ENCODE measurements at places on chromosomes 13 and 19. TPM values are rescaled to one million over a fixed set of nuclear protein-coding genes. Genes with fewer than 3 reads are reported as not detected.

- H3K4me3 ChIP-seq = no peak overlapping the region
- H3K36me3 ChIP-seq = no peaks in the 10 kb centered on the region
- DNase-seq = no peak
- no peak overlapping the region for H3K27ac ChIP-seq
- H3K4me1 ChIP-seq = no peaks in the 10 kb centered on the region
- H3K27me3 ChIP-seq = no peaks in the 10 kb centered on the region
These were observed 300.5 kb downstream of the NALCN start for GRCh38 chr13:101115762-101116171.

GRCh38 chr19:35347171-35347929 lies at the start of gene FFAR1:
Gene FFAR1 (plus strand): TSS chr19:35347902. CDS start chr19:35351552, 3,650 bp downstream.
- H3K27ac ChIP-seq = peak within 1 kb of the TSS; percentile 97
- peak; percentile 96 for DNase-seq
- H3K36me3 ChIP-seq = peaks cover 7% of the 10 kb centered on the region

Gene DIAPH3
- 21.9 TPM for polyA plus RNA-seq

Gene TMEM59L
- not detected for polyA plus RNA-seq

DNA sequence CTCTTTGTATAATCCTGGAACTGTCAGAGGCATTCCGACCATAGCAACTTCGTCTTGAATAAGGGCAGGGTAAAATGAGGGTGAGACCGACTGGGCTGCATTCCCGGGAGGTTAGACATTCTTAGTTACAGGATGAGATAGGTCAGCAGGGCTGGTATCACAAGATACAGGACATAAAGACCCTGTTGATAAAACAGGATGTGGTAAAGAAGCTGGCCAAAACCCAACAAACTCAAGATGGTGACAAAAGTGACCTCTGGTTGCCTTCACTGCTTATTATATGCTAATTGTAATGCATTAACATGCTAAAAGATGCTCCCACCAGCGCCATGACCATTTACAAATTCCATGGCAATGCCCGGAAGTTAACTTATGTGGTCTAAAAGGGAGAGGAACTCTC lies 27.7 kb upstream of the MBNL2 start:
- H3K4me3 ChIP-seq = no peak overlapping the region
- H3K36me3 ChIP-seq = no peaks in the 10 kb centered on the region
- H3K27me3 ChIP-seq = no peaks in the 10 kb centered on the region
- H3K27ac ChIP-seq = no peak overlapping the region

DNA sequence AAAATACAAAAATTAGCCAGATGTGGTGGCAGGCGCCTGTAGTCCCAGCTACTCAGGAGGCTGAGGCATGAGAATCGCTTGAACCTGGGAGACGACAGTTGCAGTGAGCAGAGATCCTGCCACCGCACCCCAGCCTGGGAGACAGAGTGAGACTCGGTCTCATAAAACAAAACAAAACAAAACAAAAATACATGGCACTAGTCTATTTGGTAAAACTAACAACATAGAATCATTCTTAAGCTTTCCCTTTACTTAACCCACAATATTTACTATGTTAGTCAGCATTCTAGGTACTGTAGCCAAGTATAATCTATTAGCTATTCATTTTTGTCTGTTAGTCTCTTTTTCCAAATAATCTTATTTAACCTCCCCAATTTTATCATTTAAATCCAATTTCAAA lies 1482.8 kb downstream of the SLITRK5 start:
- H3K4me3 ChIP-seq = no peak overlapping the region
- no peaks in the 10 kb centered on the region for H3K36me3 ChIP-seq
- H3K27ac ChIP-seq = no peak overlapping the region
- H3K4me1 ChIP-seq = no peaks in the 10 kb centered on the region

Gene CGB1
- not detected for polyA plus RNA-seq

DNA sequence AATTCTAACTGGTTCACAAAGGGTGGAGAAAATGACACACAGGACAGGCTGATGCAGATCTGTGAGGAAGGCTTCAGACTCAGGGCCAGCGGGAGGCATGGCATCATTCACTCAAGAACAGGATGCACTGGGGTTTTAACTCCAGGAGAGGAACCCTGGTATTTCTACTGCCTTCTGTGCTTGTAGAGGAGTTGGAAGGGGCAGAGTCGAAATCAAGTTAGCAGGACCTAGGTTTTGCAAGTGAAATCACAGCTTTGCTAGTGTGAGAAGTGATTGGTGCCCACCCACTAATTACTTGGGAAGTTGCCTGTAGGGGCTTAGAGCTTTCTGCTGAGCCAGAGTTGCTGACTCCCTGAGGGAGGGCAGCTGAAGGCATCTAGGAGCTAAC lies 92.7 kb downstream of the AKAP11 start:
- no peaks in the 10 kb centered on the region for H3K27me3 ChIP-seq
- H3K27ac ChIP-seq = no peak overlapping the region
- no peak overlapping the region for H3K4me3 ChIP-seq
- no peak for DNase-seq

DNA sequence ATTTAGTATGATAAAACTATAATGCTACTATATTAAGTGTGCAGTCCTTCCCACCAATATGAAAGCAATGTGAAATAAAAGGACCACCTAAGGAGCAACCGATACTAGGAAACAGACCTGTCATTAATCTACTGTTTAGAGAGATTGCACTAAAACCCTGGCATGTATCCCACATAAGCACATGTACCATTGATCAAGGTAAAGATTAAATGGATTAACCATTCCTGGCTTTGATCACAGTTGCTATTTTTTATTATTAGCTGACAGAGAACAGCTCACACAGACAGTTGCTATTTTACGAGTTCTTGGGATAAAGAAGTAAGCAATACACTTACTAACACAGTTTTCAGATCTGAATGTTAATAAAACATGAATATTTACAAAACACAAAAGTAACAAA lies 57.7 kb upstream of the ZDHHC20 start:
- no peak overlapping the region for H3K27ac ChIP-seq
- H3K27me3 ChIP-seq = no peaks in the 10 kb centered on the region
- no peak for DNase-seq

Gene CIRBP
- polyA plus RNA-seq = 166 TPM

GRCh38 chr13:52026246-52026626 lies 1.7 kb downstream of the UTP14C start:
- no peaks in the 10 kb centered on the region for H3K27me3 ChIP-seq
- no peak overlapping the region for H3K4me3 ChIP-seq
- peaks cover 8% of the 10 kb centered on the region for H3K36me3 ChIP-seq
- no peaks in the 10 kb centered on the region for H3K4me1 ChIP-seq
- no peak for DNase-seq
- H3K27ac ChIP-seq = no peak overlapping the region

Gene CEACAM18
- not detected for polyA plus RNA-seq

DNA sequence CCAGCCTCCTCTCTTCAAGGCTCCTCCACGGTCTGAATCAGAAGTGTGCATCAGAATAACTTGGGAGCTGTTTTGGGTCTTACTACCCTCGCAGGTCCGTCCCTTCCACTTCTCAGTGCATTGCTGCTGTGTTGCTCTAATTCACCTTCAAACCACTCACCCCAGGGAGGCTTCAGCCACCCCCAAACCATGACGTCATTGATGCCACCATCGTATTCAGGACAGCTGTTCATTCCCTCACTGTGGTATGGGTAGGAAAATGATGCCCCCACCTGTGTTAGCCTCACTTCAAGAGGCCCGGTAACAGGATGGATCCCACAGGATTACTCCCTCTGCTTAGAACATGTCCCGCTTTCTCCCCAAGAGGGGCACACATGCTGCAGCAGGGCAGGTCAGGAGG lies 1005.7 kb downstream of the UQCRFS1 start:
- no peaks in the 10 kb centered on the region for H3K4me1 ChIP-seq
- H3K36me3 ChIP-seq = no peaks in the 10 kb centered on the region
- H3K27me3 ChIP-seq = no peaks in the 10 kb centered on the region
- no peak overlapping the region for H3K27ac ChIP-seq
- H3K4me3 ChIP-seq = no peak overlapping the region

DNA sequence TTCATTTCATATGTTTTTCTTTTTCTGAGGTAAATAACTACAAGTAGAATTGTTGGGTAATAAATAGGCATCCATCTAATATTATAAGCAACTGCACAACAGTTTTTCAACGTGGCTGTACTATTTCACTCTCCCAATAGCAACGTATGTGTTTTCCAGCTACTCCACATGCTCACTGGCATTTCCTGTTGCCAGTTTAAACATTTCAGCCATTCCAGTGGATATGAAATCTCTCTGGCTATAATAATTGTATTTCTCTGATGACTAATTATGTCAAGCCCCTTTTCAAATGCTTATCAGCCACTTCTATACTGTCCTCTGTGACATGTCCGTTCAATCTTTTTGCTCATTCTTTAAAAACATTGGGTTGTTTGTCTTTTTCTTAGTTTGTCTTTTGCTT lies 26.8 kb upstream of the ALOX5AP start:
- no peaks in the 10 kb centered on the region for H3K36me3 ChIP-seq
- no peak for DNase-seq
- H3K27me3 ChIP-seq = no peaks in the 10 kb centered on the region

Gene RNF126
- polyA plus RNA-seq = 76.5 TPM

DNA sequence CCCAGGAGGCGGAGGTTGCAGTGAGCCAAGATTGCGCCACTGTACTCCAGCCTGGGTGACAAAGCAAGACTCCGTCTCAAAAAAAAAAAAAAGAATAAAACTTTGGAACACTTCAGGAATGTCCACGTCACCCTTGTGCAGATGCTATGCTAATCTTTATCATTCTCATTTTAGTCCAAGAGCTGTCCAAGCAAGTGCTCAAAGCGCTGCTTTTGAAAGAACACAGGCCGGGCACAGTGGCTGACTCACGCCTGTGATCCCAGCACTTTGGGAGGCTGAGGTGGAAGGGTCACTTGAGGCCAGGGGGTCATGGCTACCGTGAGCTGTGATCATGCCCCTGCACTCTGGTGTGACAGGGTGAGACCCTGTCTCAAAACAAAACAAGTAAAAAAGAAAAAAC lies 11.1 kb upstream of the UQCR11 start:
- DNase-seq = no peak
- H3K36me3 ChIP-seq = peaks cover 18% of the 10 kb centered on the region
- H3K27ac ChIP-seq = no peak overlapping the region
- H3K4me1 ChIP-seq = no peaks in the 10 kb centered on the region
- no peaks in the 10 kb centered on the region for H3K27me3 ChIP-seq

DNA sequence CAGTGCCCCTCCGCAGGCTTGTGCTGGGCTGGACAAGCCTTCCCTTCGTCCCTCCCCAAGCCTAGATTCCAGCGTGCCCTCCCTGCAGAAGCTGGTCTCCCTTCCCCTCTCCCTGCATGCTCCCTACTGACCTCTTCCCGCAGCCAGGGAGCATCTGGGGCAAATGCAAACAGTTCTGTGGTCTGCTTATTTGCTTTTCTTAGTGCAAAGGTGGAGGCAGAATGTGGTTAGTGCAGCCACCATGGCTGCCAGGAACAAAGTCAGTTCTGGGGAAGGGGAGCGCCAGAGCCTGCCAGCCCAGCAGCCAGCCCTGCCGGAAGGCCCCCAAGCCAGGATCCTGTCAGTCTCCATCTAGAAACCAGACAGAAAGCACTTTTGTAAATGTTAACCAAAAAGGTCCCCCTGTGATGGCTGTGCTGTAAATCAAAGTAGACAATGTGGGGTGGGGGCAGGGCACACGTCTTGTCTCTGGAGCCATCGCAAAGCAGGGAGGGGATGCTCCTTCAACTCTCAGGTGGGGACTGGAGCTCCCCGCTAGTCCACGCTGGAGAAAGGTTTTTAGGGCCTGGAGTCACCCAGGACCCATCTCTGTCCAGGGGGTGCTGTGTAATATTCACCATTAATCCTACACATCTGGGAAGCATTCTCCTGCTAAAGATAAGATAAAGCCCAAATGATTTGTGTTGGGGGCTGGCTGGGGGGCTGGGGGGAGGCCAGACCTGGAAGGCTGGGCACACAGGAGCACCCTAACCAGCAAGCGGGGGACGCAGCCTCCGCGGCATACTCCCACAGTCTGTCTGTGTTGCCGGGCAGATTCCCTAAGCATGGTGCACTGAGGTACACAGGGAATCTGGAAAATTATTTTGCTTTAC lies 30.9 kb downstream of the SERP2 start:
- H3K36me3 ChIP-seq = no peaks in the 10 kb centered on the region
- no peak for DNase-seq
- no peaks in the 10 kb centered on the region for H3K4me1 ChIP-seq
- no peaks in the 10 kb centered on the region for H3K27me3 ChIP-seq

GRCh38 chr19:17540174-17540573 lies 15.3 kb upstream of the COLGALT1 start:
- H3K27ac ChIP-seq = no peak overlapping the region
- H3K4me1 ChIP-seq = peaks cover 13% of the 10 kb centered on the region
- no peaks in the 10 kb centered on the region for H3K27me3 ChIP-seq
- H3K36me3 ChIP-seq = no peaks in the 10 kb centered on the region

Gene LRP3
- 0.26 TPM for polyA plus RNA-seq

GRCh38 chr19:47036097-47036651 lies 12.2 kb downstream of the TMEM160 start:
- H3K27me3 ChIP-seq = no peaks in the 10 kb centered on the region
- peak overlapping the region; percentile 77 for H3K4me3 ChIP-seq
- H3K27ac ChIP-seq = no peak overlapping the region
- no peak for DNase-seq
- peaks cover 6% of the 10 kb centered on the region for H3K4me1 ChIP-seq

DNA sequence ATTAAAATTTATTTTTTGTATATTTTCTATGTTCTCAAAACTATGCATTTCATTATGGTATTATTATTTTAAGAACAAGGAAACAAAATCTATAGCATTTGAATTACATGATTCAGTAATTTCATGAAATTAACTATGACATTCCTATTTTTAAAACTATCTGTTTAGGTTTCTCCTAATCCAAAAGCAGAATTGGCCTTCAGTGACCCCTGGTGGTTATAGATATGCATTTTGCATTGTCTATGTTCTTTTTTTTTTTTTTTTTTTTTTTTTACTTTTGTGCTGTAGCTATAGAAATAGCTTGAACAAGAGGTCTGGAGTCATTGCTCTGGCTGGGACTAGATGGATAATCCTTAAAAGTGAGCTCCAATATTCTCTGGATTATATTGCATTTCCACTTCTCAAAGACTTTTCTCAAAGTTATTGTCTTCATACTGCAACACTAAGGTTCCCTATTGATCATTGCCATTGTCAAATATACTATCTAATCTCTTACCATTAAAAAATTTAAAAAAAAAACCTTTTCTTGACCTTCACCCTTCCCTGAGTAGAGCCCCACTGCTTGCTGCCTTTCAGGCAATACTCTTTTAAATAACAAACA lies 15.9 kb upstream of the DNAJC3 start:
- H3K27me3 ChIP-seq = no peaks in the 10 kb centered on the region
- no peaks in the 10 kb centered on the region for H3K4me1 ChIP-seq
- H3K4me3 ChIP-seq = no peak overlapping the region
- no peak overlapping the region for H3K27ac ChIP-seq
- H3K36me3 ChIP-seq = no peaks in the 10 kb centered on the region
